ENCODE measurements at places on chromosomes 1 and 21.

DNA sequence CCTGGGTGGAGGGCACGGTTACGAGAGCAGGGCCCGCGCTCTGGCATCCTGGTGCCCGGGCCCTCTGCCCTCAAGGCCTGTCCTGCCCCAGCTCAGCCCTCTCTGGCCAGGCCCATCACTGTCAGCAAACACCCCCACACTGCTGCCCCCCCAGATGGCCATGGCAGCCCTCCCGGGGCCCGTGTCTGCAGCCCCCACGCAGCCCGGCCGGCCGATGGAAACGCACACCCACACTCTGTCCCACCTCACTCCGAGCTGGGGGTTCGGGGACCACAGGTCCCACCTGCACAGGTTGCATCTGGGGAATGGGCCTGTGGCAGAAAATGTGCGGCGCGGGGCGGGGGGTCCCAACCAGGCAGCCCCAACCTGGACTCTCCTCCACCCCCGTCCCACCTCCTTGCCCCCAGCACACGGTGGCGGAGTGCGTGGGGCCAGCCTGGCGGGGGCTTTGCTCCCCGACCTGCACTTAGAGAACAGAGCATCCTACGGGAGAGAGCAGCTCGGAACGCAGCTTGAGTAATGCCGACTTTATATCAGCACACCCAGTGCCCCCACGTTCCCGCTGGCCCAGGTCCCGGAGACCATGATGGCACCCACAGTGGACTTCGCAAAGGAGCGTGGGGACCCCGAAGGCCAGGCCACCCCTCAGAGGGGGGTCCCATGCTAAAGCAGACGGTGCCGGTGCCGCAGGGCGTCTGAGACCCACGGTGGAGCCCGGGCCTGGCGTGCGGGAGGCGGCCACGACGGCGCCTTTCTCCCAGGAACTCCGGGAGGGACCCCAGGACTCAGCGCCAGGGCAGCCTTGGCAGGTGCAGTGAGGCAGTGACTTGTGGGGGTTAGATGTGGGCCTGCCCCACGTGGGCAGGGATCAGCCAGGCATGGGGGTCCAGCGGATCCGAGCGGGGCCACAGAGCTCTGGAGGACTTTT, 7.5 kb upstream of the RNF223 start:
- no peak for DNase-seq

DNA sequence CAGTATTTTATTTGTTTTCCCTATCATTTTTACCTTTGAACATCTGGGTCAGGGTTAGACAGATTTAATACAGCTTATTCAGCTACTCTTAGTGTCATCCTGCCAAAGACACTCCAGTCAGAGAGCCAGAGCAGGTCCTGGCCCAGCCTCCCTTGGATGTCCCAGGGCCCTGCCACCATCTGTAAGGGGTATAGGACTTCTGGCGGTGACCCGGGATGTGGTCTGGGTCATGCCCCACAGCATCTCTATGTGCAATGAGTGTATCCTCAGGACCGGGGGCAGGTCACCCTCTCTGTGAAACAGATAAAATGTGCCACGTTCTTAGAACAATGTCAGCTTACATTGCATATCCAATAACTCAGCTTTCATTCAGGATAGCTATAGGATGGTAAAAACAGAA, 37.8 kb upstream of the PRSS38 start:
- no peak for DNase-seq

GRCh38 chr1:172997941-172998361, 52.8 kb downstream of the TNFSF18 start:
- DNase-seq: no peak

DNA sequence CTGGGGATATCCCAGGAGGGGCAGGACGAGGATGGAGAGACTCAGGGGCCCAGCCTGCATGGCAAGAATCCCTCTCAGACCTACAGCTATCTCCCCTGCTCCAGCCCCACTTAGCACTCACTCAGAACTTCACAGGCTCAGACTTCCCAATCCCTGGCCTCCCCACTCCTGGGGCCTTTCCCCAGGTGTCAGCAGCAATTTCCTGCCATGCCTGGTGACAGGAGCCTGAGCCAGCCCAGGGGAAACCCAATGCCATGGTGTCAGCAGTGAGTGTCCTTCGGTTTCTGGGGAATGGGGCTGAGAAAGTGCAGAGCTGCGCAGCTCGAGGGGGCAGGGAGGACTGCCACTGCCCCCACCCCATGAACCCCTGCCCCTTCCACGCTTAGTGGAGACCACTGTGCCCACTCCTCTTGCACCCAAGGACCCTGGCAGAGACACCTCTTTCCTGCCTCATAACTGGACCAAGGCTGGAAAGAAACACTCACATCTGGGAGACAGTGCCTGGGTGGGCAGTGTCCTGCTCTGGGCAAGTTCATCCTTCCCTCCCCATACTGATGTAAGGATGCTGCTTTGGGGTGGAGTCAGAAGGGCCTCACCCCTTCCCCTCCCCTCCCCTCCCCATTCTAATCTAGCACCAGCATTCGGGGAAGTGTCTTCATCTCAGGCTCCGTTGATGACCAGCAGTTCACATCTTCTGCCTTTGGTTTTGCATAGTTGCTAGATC, 17.1 kb upstream of the UBL4B start:
- no peak for DNase-seq

DNA sequence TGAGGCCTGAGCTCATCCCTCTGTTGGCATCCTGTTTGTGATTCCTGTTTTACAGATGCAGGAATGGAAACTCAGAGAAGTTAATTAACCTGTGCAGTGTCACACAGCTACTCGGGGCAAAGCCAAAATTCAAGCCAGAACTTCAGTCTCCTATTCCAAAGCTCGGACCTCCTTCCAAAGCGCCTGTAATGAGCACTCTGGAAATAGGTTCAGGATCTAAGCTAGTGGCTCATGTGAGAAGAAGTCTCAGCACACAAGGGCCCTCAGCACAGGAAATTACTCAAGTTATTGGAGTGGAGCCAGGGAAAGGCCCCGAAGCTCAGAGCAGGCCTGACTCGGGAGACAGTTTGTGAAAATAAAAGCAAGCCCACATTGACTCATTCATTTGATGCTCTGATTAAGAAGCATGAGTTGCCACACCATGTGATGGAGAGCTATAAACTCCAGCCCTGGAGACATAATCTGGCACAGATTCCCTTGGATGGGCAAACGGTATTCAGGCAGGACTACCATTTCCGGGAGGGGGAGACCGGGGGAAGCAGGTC, 50.6 kb upstream of the LYST start:
- DNase-seq: peak; percentile 56

DNA sequence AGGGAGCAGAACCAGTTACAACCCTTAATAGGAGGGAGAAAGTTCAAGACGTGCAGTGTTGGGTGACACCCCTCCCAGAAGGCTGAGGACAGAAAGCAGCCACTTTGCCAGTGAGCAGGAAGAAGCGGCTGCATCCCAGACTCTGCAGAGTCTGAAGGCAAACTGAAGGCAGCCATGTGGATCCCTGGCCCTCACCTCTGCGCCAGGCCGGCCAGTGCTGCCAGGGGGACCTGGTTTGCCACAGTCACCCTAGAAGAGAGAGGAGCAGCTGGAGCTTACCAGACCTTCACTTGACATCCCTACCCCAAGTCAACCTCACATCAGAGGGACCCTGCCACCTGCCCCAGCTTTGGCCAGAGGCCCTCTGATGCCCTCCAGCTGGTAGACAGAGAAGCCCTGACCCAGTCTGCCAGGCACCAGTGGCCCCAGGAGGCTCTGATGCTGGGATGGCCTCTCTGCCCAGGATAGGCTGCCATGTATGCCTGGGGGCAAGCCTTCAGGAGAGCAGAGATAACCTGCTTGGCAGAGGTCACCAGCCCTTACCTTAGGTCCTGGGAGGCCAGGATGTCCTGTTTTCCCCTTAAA, 16.3 kb upstream of the PEF1 start:
- no peak for DNase-seq

DNA sequence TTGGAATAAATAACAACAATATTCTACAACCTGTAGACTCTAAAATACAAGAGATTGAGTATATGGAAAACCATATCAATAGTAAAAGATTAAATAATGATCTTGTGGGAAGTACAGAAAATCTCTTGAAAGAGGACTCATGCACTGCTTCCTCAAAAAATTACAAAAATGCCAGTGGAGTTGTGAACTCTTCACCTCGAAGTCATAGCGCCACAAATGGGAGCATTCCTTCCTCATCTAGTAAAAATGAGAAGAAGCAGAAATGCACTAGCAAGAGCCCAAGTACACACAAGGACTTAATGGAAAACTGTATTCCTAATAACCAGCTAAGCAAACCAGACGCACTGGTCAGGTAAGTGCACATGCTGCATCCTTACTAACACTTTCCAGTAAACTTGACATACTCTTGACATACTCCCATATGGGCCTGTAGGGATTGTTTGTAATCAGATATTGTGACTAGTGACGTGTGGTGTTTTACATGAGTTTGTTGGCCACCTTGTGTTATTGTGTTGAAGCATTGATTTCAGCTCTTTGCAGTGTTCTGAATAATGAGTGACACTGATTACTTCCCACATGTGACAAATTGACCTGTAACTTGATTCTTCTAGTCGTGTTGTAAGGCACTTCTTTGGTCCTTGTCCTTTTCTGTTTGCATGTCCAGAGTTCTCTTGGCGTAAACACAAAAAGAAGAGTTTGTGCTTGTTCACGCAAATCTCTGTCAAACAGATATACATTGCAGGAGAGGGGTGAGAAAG, 28.0 kb downstream of the MACO1 start:
- DNase-seq: no peak

DNA sequence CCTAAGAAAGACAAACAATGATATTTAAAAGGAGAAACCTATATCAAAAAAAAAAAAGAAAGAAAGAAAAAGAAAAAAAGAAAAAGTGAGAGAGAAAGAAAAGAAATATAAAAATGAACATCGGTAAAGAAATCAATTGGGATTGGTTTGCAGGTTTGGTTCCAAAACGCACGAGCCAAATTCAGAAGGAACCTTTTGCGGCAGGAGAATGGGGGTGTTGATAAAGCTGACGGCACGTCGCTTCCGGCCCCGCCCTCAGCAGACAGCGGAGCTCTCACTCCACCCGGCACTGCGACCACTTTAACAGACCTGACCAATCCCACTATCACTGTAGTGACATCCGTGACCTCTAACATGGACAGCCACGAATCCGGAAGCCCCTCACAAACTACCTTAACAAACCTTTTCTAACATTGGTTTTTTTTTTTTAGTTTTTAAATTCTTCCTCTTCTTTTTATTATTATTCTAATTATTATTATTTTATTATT, 11.7 kb downstream of the LHX9 start:
- DNase-seq: no peak

DNA sequence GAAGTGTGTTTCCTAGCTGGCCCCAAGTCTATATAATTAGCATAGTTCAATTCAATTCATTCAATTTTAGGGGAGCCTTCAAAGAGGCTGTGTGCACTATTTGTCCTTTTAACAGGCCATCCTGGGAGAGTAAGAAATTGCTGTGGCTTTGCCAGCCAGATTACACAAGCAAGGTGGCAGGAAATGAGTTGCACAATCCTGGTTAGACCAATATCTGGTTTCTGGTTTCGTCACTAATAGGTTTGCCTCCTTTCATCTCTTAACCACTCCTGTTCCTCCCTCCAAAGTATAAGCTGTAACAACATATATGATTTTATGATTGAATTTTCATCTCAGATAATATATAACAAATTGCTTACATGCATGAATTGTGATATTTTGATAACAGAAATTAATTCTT, 84.1 kb upstream of the NEGR1 start:
- DNase-seq: no peak

GRCh38 chr1:94602316-94602715, 60.8 kb upstream of the F3 start:
- DNase-seq: no peak

DNA sequence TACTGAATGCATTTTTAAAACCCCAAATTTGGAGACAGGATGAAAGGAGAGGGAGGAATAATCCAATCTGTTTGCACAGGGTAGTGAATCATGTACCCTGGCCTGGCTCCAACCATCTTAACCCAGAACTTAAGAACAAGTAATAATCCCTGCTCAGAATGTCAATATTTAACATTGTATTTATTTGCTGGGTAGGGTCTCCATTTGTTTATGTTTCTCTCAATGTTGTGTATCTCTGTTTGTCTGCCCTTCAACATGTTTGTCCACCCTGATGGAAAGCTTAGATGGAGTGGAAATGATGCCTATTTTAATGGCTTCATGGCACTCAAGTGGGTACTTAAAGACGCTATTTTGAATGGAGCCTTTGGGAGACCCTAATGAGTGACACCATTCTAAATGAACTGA, 54.4 kb upstream of the CDC42BPA start:
- DNase-seq: no peak

GRCh38 chr1:21673277-21673780, 4.2 kb upstream of the RAP1GAP start:
- DNase-seq: no peak

DNA sequence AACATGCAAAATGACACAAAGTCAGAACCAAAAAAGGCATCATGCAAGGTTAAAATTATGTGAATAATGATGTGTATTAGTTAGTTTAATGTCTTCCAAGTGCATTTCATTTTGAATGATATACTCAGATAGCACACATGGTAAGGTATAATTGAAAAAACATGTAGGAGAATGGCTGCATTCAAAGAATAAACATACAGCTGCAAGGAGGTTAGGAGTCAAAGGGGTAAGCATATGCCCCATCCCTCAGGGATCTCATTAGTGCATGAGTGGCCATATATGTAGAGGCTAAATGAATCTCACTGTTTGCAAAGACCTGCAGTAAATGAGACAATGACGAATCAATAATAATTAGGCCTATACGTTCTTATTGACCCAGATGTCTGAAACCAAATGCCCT, 179.7 kb upstream of the HOOK1 start:
- no peak for DNase-seq

DNA sequence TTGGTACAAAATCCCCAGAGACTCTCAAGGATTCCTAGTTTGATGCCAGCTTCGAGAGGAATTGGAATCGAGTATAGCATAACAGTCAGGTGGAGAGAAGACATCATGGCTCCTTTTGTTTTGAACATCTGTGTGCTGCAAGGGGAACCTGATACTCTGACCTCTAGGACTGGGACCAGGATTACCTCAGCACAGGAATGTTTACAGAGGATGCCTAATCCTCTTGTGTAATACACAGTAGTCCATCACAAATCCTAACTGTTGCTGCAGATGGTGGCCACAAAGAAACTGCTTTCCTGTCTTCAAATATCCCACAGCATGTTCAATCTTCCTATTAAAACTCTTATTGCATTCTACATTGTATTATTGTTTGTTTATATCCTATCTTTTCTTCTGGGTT, 111.8 kb upstream of the PRMT6 start:
- DNase-seq: no peak

DNA sequence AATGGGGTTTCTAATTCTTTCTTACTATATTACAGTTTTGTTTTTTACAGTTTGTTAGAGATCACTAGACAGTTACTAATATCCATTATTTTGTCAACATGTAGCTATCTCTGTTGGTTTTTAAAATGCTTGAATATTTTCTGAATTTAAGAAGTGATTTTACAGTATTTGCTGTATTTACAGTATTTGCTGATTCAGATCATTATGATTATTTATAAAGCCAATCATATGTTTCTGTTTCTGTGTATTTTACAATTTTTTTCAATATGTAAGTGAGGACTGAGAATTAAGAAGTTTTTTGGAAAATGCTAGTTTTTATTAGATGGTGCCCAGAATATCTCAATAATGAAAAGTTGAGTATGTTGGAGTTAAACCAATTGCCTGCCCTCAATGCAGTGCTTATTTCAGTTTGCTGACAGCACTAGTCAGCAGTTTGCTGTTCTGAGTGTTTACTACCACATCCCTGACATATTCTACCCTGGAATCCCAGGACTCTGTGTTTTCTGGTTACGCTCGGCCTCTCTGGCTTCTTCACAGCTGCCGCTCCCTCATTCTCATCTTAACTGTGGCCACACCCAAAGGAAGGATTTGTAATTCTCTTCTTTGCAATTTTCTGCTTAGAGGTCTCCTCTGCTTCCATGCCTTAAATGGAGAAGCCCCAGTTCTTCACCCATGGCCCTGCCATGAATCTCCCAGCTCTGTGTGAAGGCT, 68.0 kb upstream of the BACH1 start:
- DNase-seq: no peak

- DNase-seq: no peak
Measured at GRCh38 chr21:31529406-31529805, 130.1 kb upstream of the SOD1 start.

Data from stimulated activated CD4-positive, alpha-beta T cell treated with anti-CD3 and anti-CD28 coated beads, Interleukin-4, amount 100 ng/mL, for 1 hour (primary cell).